Panc1 (cell line): ENCODE measurements at places on chromosomes 16 and 17. TPM values are rescaled to one million over a fixed set of nuclear protein-coding genes. Genes with fewer than 3 reads are reported as not detected.

CEP295NL gene
- total RNA-seq: 0.87 TPM

SHCBP1 gene
- 22.2 TPM for total RNA-seq

CMTM2 gene
- not detected for total RNA-seq

MED9 gene
- total RNA-seq: 11.1 TPM

ABCA9 gene
- total RNA-seq: 0.05 TPM

CCL7 gene
- 0.31 TPM for total RNA-seq

WFIKKN1 gene
- 2.0 TPM for total RNA-seq

GUCY2D gene
- total RNA-seq: not detected

NACA2 gene
- total RNA-seq: not detected

TP53TG3C gene
- total RNA-seq: not detected

TBC1D3G gene
- total RNA-seq: 0.15 TPM

TMC7 gene
- total RNA-seq: 5.1 TPM

CHST6 gene
- total RNA-seq: 0.05 TPM

DPEP2 gene
- total RNA-seq: not detected

EPX gene
- not detected for total RNA-seq

MYH11 gene
- total RNA-seq: 0.51 TPM

CSH1 gene
- not detected for total RNA-seq

E2F4 gene
- total RNA-seq: 74.5 TPM

C16orf96 gene
- 0.15 TPM for total RNA-seq

CLEC18B gene
- not detected for total RNA-seq

HOXB4 gene
- total RNA-seq: 27.9 TPM

CIBAR2 gene
- not detected for total RNA-seq

TRAP1 gene
- total RNA-seq: 137 TPM

ITGA2B gene
- 2.4 TPM for total RNA-seq

TNFRSF13B gene
- total RNA-seq: not detected

SLC47A2 gene
- total RNA-seq: not detected

ALOX15 gene
- total RNA-seq: not detected

COX6A2 gene
- not detected for total RNA-seq

ICAM2 gene
- 0.33 TPM for total RNA-seq

KRTAP4-6 gene
- total RNA-seq: not detected

KRT20 gene
- total RNA-seq: 0.13 TPM
